H1 (cell line): ENCODE measurements at places on chromosomes 2 and 18.

- no peak for DNase-seq
Observed at GRCh38 chr2:33573657-33574056, 25.4 kb downstream of the FAM98A start.

DNA sequence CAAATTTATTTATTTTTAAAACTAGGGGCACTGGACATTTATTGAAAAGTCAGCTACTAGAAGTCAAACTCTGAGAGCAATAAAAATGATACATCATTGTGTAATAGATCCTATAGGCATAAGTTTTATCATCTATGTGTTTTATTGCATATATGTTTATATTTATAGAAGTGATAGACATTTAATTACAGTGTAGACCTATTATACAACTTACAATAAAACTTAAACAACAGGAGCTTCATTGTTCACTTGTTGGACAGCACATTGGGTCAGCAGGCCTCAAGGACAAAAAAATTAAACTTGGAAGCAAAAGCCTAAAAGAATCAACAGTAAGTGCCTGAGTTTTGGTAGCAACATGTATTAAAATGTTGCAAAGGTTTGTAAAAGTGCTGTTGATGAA, 15.0 kb upstream of the ACTR2 start:
- DNase-seq = no peak

DNA sequence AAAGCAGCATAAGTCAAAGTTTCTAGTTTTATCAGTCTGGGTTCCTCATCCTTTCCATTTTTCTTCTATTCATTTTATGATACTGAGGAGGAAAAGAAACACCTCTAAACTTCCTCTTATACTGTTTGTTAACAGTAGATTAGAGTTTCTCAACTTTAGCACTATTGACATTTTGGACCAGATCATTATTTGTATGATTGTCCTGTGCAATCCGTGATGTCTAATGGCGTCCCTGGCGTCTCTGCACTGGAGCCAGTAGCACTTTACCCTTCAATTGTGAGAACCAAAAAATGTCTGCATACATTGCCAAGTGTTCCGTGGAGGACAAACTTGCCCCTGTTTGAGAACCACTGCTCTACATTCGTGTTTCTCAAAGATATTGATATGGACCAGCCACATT, 25.2 kb downstream of the PTPN4 start:
- DNase-seq = no peak

GRCh38 chr2:55779459-55780421, 86.1 kb upstream of the PNPT1 start:
- DNase-seq = no peak

DNA sequence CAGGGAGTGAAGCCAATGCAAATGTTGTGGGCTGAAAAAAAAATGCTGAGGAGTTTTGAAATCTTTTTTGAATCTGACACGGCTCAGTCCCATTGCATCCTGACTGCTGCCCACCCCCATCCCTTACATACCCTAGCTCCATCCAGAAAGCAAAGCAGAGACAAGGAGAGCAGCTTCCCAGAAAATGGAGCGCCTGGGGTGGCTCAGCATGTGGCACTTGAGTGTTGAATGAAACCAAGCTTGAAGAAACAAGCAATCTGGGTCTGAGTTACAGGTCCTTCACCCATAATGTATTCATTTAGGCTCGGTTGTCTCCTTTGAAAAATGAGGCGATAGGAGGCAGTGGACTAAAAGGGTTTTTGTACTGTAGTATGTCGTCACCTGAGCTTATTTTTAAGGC, 244.2 kb upstream of the ACVR2A start:
- no peak for DNase-seq

GRCh38 chr18:59109375-59109774, 30.3 kb upstream of the SEC11C start:
- DNase-seq = no peak

DNA sequence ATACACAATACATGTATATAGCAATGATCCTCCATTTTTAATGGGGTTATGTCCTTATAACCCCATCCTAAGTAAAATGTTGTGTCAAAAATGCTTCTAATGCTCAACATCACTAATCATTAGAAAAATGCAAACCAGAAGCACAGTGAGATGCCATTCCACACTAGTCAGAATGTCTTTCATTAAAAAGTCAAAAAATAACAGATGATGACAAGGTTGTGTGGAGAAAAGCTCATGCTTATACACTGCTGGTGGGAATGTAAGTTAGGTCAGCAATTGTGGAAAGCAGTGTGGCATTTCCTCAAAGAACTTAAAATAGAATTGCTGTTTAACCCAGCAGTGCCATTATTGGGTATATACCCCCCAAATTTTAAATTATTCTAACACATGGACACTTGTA, 654.9 kb upstream of the CNTNAP5 start:
- DNase-seq = no peak

DNA sequence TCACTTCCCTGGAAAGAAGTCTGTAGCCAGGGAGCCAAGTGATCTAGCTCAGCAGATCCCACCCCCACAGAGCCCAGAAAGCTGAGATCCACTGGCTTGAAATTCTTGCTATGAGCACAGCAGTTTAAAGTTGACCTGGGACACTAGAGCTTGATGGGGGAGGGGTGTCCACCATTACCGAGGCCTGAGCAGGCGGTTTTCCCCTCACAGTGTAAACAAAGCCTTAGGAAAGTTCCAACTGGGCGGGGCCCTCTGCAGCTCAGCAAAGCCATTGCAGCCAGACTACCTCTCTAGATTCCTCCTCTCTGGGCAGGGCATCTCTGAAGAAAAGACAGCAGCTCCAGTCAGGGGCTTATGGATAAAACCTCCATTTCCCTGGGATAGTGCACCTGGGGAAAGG, 887.2 kb upstream of the LRATD1 start:
- no peak for DNase-seq

DNA sequence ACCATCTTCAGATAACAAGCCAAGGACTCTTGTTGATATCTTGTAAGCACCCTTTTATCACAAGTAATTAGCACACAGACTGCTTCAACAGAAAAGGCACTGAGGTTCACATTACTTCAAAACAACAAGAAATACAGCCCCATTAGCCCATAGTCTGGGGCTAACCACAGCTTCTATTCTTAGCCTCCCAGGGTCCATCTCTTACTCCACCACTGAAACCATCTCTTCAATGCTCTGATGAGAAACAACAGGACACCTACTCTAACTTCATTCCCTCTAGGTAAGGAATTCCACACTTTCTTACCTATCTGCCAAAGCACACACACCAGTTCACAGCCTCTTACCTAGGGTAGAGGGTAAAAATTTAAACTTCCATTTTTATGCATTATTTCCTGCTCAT, 26.4 kb upstream of the CYTIP start:
- no peak for DNase-seq

- no peak for DNase-seq
Observed at GRCh38 chr18:30175621-30176225, 866.8 kb downstream of the DSC3 start.

DNA sequence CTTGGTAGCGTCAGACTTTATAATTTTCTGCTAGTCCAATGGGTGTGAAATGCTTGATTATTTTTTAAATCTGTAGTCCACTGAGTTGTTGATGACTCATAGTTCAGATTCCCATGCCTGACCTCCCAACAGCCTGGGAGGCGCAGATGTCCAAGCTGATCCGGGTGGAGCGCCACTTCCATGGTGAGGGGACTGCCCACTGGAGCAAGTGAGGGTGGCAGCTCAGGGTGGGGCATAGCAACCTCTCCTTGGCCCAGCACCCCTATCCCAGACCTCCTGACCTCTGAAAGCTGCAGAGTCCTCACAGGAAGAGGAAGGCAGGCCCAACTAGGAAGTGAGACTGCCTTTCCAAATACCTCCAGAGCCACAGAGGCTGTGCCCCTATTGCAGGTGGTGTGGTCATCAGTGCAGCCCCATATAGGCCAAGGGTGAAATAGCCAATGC, 4.4 kb downstream of the MAL start:
- DNase-seq = no peak

- DNase-seq = no peak
Observed at GRCh38 chr2:230865766-230866755, 1.3 kb downstream of the ITM2C start.

DNA sequence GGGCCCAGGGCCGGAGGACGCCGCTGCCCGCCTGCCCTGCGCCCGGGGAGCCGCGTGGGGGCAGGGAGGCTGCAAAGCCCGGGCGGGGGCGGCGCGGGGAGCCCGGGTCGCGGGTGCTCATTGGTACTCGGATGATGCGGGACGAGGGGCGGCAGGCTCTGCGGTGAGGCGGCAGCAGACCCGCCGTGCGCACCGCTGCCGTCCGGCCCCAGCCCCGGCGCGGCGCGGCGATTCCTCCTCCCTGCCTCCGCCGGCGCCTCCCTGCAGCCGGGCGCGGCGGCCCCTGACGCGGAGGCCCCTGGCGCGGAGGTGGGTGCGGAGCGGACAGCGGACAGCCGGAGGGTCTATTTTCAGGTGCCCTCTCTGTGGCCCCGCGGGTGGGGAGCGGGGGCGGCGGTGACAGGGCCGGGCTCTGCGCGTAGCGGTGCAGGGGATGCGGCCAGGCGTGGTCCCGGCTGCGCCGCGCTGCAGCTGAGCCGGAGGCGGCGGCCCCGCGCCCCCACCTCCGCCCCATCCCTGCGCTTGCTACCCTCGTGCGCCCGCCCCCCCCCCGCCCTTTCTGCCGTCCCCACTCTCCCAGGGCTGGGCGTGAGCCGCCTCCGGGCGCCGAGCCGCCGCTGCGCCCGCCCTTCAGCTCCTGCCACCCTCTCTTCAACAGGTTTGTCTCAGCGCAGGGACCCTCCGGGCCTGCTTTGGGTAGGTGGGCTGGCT, 640 bp downstream of the SPTBN1 start:
- DNase-seq = peak; percentile 59

DNA sequence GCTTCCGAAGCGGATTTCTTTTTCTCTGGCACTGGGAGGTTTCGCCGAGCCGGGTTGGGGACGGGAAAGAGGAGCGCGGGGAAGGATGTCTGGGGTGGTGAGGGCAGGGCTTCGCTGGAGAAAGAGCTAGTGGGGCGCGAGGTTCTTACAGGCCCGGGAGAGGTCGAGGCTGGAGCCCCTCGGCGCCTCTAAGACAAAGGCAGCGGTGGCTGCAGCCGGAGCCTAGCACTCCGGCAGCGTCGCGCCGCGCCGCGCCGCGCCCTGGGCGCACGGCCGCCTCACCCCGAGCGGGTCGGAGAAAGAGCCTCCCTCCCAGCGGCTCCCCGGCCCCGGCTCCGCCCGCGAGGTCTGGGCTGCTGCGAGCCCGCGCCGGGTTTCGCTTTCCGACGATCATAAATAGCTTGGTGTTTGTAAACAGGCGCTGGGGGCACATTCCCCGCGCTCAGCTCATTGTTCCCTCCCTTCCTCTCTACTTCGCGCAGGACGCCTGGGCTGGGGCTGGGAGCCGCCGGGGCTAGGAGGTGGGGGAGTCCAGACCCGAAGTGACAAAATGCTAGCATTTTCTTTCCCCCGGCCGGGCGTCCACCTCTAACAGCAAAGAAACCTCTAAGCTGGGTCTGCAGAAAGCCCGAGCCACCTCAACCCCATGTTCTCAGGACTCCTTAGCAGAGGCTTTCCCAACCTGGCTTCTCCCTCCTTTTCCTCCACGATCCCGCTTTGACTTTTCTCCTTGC, 813 bp upstream of the MEIS1 start:
- DNase-seq = peak; percentile 78

GRCh38 chr2:10022445-10022844, 20.9 kb upstream of the KLF11 start:
- DNase-seq = no peak

DNA sequence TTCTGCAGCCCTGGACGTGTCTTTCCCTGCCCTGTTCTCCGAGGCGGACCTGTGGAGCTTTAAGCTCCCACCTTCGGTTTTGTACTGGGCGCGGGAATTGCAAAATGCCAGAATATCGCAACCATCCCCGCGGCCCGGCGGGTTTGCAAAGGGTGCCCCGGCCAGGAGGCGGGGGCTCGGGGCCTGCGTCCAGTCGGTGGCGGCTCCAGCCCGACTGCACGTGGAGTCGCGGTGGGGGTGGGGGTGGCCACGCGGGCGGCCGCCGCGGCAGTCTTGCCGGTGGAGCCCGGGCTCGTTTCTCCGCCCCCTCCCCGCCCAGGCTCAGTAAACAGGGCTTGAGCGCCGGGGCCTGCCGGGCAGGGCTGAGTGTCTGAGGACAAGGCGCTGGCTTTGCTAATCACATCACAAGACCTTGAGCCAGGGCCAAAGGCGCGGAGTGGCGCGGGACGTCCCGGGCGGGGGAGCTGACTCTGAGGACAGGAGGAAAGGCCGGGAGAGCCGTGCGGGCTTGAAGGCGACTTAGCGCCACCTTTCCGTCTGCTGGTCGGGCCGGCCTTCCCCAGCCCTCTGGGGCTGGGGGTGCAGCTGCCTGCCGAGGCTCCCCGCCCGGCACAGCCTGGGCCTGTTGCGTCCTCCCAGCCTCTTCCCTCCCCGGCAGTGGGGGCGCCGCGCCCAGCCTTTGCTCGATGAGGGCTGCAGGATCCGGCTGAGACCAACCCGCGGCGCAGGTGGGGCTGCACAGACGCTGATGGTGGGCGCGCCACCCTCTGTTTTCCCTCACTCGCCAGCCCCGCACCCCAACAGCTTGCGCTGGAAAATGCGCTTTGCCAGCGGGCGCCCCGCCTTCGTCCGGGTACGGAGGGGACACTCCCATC, 786 bp upstream of the ZFP36L2 start:
- no peak for DNase-seq

- DNase-seq = no peak
Observed at GRCh38 chr18:518081-518480, 17.6 kb upstream of the COLEC12 start.

DNA sequence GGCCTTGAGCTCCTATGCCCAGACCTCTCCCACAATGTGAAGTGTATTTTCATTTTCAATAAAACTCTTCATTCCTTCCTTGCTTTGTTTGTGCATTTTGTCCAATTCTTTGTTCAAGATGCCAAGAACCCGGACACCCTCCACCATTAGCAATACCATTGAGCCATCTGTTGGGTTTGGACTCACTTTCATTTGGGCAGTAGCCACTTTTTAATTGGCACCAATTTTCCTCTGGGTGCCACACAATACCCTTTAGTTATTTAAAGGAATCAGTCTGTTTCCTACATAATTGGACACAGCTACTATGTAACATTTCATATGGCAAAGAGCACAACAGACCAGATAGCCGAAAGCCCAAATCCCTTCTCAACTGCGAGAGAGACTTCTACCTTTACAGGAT, 22.5 kb upstream of the SLC35G4 start:
- no peak for DNase-seq

DNA sequence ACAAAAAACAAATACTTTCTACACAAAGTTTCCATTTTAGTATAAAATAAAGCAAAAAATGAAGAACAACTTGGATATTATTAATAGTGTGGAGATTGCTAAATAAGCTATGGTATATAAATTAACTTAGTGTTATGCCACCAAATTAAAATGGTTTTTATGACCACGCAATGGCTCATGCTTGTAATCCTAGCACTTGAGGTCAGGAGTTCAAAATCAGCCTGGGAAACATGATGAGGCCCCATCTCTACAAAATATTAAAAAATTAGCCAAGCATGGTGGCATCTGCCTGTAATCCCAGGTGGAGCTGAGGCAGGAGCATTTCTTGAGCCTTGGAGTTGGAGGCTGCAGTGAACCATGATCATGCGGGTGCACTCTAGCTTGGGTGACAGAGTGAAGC, 108.8 kb downstream of the SH3RF3 start:
- no peak for DNase-seq
